ENCODE measurements at places on chromosomes 6 and 20.

GRCh38 chr6:11542863-11543262, 5.3 kb downstream of the TMEM170B start:
- DNase-seq, result no peak

DNA sequence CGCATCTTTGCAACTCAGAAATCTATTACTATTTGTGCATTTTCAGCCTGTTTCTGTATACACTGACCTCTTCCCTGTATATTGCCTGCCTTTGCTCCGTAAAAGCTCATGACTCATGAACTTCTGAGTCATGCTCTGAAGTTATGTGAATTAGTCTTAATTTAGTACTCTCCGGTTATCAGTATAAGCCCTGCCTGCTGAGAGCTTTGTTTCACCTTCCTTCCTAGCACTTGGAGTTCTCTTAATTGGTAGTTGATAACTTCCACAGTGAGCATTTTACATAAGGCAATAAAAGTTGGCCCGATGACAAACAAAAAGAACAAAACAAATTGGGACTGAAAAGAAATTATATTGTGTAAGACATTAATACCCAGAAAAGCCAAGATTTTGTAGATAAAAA, 231.4 kb downstream of the GJA1 start:
- DNase-seq, result no peak

DNA sequence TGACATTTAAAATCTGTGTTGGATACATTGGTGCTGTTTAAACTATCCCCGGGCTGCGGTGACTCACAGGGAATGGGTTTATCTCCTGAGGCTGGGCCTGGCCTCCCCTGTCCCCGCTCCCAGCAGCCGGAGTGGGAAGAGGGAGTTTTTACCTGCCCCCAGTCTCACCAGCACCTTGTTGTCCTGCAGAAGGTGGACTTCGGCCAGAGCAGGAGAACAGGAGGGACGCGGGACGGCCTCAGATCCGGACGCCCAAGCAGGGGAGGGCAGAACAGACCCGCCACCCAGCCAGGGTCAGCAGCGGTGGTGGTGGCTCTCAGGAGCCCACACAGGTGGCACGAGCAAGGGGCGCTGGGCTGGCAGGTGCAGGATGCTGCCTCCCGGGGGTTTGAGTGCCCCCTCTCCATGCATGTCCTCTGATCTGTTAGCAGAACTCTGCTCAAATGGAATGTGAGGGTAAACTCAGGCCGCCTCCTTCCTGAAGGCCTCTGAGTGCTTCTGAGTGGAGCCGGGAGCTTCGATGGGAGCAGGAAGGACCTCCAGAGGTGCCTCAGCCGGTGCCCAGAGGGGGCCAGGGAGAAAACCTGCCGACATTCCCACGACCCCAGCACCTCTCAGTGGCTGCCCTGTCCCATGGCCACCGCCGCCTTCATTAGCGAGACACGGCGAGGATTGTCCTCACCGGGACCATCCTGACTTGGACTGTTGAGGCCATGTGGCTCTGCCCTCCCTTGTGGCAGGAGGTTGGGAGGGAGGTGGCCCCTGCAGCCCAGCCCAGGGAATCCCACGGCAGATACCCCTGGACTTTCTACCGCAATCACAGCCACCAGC, 43.4 kb upstream of the MRGBP start:
- DNase-seq, result no peak

DNA sequence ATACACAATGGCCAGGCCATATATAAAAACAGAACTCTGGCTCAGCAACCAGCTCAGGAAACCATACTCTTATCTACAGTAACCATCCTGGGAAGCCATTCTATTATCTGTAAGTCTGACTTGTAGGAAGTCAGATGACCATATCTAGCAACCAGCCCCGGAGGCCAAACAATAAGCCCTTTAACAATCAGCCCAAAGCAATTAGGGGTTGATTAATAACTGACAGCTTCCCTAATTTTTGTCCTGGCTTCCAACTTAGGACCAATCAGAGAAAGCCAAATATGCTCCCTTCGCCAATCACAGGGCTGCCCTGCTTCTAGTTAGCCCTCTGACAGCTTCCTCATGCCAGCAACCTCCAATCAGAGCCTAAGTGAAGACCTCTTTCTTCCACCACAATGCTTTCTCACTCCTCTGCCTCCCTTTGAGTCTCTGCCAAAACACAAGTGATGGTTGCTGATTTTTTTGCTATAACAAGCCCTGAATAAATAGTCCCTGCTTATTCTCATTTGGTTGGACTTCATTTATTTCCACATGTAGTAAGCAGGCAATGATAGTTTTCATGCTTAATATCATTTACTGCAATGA, 37.8 kb upstream of the STXBP5 start:
- DNase-seq, result no peak

DNA sequence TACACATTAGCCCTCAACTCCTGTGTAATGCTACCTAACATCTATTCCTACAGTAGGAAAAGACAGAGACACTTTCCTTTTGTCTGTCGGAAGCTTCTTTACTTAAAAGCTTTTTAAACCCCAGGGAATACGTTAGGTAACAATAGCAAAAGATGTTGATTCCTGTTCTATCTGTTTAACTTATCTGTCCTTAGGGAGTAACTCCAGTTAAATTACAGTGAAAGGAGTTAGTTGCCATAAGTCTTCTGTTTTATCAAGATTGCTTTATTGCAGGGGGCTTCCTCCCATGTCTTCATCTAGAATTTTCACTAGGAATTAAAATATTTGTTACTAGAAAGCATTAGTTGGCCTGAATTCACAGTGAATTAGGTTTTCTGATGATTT, 26.2 kb downstream of the TOP1 start:
- no peak for DNase-seq

DNA sequence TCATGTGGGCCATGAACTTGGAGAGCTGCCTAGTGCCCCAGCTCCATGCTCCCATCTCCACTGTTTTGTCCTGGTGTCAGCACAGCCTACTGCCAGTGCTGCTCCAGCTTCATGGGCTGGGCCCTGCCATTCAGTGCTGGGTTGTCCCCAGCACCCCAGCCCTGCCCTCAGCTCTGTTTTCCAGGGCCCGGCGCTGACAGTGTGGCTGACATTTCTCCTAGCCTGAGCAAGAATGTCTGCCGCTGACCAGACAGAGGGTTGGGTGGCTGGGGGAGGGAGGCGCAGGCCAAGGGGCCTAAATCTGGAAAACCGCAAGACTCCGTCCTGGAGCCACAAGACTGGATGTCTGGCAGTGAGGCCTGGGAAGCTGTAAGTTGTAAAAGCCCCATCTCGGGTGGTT, 78.9 kb downstream of the DHX35 start:
- no peak for DNase-seq

DNA sequence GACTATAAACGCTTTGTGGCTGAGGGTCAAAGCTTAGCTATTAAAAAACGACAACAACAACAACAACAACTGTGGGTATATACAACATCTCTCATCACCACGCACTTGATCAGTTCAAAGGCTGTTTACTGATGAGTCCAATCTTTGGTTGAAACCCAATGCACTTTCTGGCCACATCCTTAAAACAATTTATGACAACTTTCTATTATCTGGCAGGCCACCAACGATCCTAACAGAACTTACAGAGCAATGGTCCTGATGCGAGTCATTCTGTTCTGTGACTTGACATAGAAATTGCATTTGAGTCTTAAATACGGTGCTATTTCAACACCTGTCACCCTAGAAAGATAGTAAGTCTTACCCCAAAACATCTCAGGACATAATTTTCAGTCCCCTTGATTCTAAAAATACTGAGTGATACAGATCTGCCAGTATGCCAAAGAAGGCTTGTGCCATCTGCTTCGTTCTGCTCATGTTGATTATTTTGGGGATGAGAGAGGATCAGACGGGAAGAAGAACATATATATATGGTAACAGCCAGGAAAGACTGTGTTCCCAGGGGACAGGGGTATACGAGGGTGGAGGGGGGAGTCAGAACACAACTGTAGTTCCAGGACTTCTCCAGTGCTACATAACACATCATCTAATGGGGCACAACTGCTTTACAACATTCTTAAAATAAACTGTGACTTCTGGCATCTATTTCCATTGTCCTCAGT, 55.8 kb downstream of the PLAGL1 start:
- DNase-seq, result no peak

GRCh38 chr6:46719099-46719498, 16.1 kb downstream of the PLA2G7 start:
- no peak for DNase-seq

GRCh38 chr6:85674604-85675003, 31.9 kb upstream of the SYNCRIP start:
- no peak for DNase-seq

GRCh38 chr6:30767158-30767943, 23.0 kb upstream of the IER3 start:
- no peak for DNase-seq

GRCh38 chr6:144898741-144899140, 613.6 kb downstream of the UTRN start:
- DNase-seq, result no peak

DNA sequence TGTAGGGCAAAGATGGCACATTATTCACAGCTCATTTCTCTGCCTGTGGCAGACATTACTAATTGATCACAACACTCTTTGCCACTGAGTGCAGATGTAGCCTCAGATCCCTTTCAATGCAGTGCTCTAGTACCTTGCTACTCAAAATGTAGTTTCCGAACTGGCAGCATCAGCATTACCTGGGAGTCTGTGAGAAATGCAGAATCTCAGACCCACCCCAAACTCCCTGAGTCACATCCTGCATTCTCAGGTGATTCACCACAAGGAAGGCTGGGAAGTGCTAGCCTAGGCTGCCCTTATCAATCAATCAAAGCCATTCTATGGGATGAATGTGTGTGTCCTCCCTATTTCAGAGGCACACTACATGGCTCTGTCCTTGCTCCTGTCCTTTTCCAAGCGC, 58.5 kb downstream of the PCNA start:
- DNase-seq, result no peak

- no peak for DNase-seq
These were observed 16.4 kb upstream of the NT5DC1 start for GRCh38 chr6:116084284-116084683.

DNA sequence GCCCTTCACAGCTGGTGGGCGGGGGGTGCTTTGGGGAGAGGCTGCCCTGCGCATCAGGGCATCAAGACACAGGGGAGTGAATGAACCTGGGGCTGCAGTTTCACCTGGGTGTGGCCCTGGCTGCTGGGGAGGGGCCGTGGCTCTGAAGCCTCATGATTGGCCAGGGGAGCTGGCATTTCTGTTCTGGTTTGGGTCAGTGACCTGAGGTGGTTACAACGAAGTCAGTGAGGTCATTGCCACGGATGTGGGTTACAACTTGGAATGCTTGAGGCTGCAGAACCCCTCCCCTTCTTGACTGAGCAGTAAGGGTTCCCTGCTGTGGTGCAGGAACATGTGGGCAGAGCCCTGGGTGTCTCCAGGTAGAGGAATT, 3.0 kb downstream of the TCEA2 start:
- DNase-seq, result no peak

DNA sequence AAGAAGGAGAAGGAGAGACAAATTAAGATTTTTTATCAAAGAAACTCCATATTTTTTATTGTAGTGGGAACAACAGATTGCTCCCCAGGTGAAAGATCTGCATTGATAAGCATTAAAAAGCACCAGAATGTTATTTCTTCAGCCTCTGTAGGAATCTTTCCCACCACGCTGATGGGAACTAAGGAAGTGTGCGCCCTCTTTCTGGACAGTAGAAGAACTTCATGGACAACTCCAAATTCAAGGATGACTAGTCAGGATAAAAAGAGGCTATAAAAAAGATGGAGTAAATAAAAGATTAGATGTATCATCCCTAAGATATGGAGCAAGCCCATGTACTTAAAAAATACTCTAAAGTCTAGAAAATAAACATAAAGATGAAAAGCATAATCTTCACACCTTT, 45.8 kb upstream of the PAK5 start:
- DNase-seq, result no peak

DNA sequence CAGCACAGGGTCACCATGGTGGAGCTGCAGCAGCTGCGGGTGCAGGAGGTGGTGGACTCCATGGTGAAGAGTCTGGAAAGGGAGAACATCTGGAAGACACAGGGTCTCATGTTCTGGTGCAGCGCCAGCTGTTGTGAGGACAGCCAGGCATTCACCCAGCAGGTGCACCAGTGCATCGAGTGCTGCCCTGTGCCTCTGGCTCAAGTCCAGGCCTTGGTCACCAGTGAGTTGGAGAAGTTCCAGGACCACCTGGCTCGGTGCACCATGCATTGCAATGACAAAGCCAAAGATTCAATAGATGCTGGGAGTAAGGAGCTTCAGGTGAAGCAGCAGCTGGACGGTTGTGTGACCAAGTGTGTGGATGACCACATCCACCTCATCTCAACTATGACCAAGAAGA, 22.9 kb upstream of the RIPK1 start:
- no peak for DNase-seq

DNA sequence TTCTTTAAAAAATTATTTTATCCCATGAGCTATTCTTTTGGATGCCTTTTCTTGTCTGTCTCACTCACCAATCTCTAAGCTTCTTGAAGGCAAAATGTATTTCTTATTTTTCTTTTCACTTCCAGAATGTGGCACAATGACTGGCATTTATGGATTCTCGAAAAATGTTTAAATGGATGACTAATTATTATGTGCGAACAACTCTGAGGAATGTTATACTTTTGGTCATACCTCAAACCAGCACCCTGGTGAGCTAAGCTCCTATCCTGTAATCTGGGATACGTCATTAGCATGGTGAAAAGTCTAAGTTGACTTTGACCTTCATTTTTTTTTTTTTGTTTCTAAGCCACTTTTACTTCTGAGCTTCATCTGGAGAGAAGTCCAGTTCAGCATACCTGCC, 214.0 kb upstream of the CEP162 start:
- no peak for DNase-seq

DNA sequence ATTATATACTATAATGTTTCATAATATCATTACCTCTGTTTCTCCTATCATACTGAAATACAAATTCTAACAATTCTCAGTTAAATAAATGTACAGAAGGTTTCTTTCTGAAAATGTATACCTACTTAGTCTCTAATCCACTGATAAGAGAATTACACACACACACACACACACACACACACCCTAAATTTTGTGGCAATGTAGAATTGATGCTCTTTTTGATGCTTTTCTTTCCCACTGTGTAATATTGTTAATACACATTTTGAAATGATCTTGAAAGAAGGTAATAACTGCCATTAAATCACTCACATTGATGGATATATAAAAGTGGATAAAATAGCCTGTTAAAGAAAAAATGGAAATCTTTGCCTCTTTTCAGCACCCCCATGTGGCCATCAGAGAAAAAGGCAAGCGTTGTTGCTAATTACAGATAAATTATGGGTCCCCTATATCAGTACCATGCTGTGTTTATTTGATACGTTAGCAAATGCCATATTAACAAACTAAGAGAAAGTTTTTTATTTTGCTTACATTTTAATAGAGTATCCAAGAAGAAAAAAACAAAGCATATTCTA, 76.6 kb upstream of the VGLL2 start:
- no peak for DNase-seq

DNA sequence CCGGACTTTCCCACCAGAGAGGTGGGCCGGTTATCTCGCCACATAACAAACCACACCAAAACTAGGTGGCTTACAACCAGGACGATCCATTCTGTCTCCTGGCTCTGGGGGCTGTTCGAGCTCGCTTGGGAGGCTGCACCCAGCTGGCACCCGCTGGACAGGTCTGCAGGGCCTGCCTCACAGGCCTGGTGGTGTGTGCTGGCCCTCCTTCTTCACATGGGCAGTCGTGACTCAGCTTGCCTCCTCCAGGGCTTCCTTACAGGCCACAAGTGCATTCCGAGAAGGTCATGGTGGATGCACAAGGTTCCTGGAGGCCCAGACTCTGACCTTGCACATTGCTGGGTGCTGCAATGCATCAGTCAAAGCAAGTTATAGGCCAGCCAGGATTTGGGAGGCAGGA, 34.2 kb downstream of the FOXF2 start:
- DNase-seq, result no peak

All from esophagus squamous epithelium (tissue), 5 donors.